ENCODE measurements at places on chromosomes 5 and 9.

- no peak for DNase-seq
These were observed 208.8 kb downstream of the DAB2IP start for GRCh38 chr9:121860213-121860612.

DNA sequence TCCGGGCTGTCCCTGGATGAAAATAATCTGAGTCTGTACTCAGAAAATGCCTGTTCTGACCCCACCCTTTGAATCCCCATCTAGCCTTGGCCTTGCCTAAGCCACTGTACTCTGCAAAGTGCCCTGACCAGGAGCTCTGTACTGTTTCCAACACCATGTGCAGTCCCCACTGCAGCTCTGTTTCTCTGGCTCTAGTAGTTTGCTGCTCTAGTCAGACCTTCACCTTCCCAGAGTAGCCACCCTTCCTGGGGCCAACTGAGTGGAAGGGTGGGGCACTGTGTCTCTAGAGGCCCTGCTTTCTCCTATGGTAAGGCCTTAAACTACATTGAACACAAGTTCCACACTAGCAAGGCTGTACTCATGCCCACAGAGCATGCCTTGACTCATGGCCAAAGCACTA, 31.9 kb downstream of the P4HA2 start:
- DNase-seq = no peak

- no peak for DNase-seq
These were observed 33.2 kb downstream of the KDM3B start for GRCh38 chr5:138385660-138386059.

DNA sequence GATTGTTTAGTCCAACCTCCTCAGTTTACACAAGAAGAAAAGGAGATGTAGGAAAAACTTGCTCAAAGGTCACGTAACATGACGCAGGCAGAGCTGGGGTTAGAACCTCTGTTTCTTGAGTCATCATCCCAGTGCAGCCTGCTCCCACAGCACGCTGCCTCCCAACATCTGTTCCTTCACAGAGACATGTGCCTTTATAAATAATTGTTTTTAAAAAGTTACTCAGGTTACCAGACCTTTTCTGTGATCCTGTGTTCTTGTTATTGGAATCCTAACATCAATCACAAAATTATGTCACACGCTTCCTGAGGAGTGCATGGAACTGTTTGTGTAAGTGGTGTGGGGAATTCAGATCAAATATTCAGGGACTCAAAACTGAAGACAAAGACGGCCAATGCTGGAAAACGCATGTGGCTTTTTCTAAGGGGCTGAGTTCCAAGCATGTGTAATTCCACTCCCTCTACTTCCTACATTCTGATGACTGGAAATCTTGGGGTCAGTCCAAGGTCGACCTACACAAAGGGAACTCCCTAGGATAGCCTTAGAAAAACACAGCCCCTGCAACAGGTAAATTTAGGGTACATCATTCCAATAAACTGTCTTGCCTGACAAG, 184.3 kb downstream of the TSSK1B start:
- peak; percentile 91 for DNase-seq

GRCh38 chr9:11743356-11743755, 949.8 kb upstream of the TYRP1 start:
- DNase-seq = no peak

DNA sequence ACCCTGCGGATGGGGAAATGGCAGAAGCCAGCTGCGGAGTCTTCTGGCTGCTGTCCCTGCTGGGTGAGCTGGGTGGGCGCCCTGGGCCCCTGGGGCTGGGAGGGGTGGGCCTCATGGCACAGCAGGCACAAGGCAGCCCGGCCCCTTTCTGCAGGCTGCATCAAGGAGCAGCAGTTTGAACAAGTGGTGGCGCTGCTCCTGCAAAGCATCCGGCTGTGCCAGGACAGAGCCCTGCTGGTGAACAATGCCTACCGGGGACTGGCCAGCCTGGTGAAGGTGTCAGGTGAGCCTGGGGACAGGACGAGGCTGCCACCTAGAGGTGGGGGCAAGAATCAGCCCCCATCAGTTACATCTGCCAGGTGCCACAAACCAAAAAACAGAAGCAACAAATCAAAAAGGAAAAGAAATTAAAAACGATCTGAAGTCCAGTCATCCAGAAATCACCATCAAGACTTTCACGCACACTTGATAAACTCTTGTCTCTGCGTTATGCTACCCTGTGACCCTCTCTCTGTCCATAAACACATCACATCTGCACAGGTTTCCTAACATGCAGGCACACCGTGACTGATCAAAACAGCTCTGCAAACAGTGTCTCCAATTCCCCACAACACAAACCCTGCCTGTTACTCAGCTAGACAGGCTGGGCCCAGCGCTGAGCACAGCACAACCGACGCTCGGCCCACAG, 13.9 kb downstream of the REXO4 start:
- DNase-seq = no peak

DNA sequence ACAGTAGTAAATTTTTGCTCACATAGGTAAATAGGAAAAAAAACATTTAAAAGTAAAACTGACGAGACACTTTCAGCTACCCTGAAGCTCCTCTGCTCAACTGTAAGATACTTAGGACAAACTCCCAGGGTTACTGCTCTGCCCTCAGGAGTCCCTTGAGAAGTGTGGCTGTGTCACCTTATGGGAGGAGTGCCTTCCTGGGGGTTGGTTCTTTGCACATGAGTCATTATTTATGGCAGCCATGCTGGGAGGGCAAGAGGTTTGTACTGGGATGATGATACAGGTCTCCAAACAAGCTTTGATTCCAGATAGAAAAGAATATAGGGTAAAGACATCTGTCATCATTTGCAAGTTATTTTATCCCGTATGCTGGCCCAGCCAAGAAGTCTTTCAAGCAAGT, 45.9 kb downstream of the TTC1 start:
- DNase-seq = no peak

- no peak for DNase-seq
These were observed 364.4 kb downstream of the GADD45G start for GRCh38 chr9:89969156-89969675.

DNA sequence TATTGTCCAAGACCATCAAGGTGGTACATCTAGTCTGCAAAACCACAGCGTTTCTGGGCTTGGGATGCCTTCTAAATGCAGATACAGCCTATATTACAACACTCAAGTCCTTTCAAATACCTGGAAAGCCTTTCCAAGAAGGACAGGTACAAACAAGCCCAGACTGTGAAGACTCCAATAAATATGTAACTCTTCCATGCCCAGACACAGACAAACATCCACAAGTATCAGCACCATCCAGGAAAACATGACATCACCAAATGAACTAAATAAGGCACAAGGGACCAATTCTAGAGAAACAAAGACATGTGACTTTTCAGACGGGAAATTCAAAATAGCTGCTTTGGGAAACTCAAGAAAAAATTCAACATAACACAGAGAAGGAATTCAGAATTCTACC, 152.7 kb upstream of the POC5 start:
- DNase-seq = no peak

GRCh38 chr9:101119206-101119819, 90.8 kb downstream of the PLPPR1 start:
- peak; percentile 9 for DNase-seq

DNA sequence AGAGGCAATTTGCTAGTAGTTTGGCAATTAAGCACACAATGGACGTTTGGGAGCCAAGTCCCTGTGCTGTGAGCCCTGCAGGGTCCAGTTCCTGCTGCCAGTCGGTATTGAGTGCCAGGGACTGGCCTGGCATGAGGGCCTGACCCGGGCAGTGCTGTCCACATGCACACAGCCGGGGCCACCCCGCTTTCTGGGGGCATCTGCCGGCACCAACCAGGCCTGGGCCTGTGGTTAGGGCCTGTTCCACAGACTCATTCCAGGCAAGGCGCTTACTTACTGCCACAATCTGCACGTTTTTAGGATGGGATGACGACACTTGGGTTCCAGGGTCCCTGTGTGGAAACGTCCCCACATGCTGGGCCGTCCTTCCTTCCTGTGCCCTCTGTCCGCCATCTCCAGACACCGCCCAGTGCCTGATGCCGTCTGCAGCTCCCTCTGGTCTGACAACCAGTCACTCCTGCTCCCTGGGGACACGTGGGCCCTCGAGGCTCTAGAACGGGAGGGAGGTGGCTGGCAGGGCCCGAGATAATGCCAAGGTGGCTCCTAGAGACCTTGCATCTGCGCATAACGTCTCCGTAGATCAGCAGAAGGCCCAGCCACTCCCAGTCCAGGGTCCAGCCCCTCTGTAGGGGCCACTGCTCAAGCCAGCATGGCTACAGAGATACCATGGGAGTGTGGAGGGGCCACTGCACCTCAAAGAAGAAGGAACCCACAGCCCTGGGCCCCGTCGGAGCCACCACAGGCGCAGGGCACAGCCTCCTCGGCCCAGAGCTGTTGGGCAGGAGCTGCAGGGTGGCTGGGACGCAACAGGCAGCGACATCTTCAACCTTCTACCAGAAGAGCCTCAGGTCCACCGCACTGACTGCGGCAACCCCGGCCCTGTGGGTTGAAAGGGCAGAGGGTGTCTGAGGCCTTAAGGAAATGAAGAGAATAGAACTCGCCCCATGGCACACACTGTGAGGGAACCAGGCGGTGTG, 24.7 kb downstream of the SLC9A3 start:
- DNase-seq = no peak

GRCh38 chr5:116942622-116943021, 368.0 kb upstream of the SEMA6A start:
- DNase-seq = no peak

GRCh38 chr9:95438561-95439357, 78.0 kb downstream of the PTCH1 start:
- DNase-seq = no peak

- DNase-seq = no peak
These were observed 150.1 kb upstream of the STK32A start for GRCh38 chr5:147084702-147085101.

- DNase-seq = no peak
These were observed 20.1 kb upstream of the SLC36A1 start for GRCh38 chr5:151427258-151427657.

- DNase-seq = peak; percentile 86
These were observed 457 bp downstream of the UGCG start for GRCh38 chr9:111896942-111897600.

DNA sequence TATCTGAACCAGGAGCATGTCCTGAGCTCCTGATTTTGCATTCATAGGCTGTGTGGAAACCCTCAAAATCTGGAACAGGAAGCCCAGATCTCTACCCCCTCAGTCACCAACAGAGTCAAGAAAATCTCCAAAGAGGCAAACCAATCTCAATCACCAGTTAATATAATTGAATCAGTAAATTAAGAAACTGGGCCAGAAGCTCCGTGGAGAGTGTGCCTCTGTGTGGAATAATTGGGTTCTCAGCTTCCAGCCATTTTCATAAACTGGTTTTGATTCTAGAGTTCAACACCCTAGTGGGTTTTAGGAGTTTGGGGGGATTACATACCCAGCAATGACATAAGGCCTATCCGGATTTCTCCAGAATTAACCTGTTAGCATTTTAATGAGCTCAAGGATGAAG, 362.9 kb downstream of the IRX2 start:
- no peak for DNase-seq

GRCh38 chr9:78167356-78167755, 68.5 kb upstream of the CEP78 start:
- DNase-seq = no peak

- no peak for DNase-seq
These were observed 75.2 kb downstream of the LMNB1 start for GRCh38 chr5:126852091-126852571.

GRCh38 chr5:137666901-137667300, 69.0 kb downstream of the KLHL3 start:
- no peak for DNase-seq

GRCh38 chr5:96569332-96569731, 92.8 kb upstream of the CAST start:
- no peak for DNase-seq

DNA sequence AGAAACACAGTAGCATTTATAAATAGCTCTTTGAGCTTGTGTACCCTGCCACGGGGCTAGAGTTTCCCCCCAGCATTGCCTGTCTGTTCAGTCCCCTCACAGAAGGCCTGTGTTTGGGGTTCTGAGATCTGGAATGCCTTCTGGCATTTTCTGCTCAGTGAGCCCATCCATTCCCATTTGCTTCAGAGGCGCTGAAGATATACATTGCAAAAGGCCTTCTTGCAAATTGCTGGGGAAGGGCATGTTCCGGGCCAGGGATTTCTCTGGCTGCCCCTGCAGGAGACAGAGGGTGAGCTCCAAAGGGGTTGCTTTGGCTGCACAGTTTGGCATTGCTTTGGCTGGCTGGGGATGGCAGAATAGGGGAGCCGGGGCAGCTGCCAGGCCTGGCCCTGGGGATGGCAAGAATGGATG, 308.4 kb downstream of the MSX2 start:
- DNase-seq = no peak

- DNase-seq = no peak
These were observed 379.8 kb downstream of the SPOCK1 start for GRCh38 chr5:137119321-137119720.

GRCh38 chr5:77175231-77175630, 35.2 kb upstream of the PDE8B start:
- no peak for DNase-seq

GRCh38 chr5:74949976-74950375, 83.8 kb upstream of the FAM169A start:
- no peak for DNase-seq

- DNase-seq = no peak
These were observed 13.9 kb downstream of the IFNA1 start for GRCh38 chr9:21454149-21454548.

All from hindlimb muscle (tissue), 1 donor.